ENCODE measurements at places on chromosomes 6 and 20.

DNA sequence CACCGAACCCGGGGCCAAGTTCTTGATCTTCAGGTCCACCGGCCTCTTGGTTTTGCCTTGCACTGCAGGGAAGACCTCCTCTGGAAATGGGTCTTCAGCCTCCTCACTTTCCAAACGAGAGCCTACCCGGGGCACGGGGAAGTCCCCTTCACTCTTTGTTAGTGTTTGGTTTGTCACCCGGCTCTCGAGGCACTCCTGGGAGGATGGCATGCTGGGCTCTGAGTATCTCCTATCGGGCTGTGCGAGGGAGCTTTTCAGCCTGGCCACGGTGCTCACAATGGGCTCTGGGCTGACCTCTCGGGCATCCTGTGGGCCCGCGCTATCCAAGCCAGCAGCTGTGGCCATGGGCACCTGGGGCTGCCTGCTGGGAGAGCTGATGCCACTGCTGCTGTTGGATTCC, 8.1 kb downstream of the TAGAP start:
- DNase-seq, result no peak

GRCh38 chr6:125067552-125067951, 86.0 kb upstream of the TPD52L1 start:
- no peak for DNase-seq

DNA sequence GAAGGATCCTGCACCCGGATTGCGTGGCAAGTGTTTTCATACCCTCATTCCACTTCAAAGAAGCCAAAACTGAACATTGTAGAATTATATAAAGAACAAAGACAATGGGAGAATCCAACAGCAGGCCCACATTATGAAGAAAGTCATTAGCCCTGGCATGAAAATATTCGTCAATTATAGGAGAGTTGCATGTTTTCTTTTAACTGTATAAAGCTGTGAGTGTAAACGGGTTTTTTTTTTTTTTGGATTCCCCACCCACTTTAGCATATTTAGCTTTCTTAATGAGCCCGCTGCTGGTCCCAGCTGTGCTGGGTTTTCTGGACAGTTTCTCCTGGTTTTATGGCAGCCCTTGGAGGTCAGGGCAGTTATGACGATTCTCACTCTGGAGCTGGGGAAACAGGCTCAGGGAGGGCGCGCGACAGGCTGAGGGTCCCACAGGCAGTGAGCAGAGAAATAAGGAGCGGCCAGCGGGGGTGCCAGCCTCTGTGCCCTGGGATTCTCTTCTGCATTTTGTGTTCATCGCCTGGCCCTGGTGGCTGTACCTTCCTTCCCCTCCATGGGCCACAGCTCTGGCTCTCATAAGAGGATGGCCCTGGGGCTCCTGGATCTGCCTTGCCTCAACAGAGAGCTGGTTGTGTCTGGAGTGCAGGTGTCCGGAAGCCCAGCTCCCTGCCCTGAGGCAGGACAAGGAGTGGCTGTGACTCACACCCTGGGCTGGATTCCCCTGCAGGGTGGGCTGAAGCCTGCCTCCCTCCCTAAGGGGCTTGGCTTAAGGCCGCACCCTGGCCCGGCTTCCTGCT, 24.1 kb upstream of the SULF2 start:
- no peak for DNase-seq

GRCh38 chr20:59643615-59644061, 39.3 kb downstream of the PHACTR3 start:
- DNase-seq, result no peak

DNA sequence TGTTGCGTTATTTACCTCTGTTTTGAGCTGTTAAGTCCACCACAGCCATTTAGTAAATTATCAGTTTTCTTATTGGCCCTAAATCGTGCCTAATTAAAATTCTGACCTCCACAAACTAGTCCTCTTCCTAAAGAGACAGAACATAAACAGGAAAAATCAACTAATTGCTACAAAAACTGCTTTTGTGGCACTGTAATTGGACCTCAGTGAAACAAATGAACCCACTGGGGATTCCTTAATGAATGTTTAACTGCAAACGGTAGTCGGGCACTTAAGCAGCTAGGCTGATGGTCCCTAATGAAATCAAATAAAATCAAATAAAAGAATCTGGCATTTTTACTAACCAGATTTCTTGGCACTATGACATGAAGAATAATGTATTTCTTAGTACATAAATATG, 513.4 kb upstream of the SLC35B3 start:
- DNase-seq, result no peak

DNA sequence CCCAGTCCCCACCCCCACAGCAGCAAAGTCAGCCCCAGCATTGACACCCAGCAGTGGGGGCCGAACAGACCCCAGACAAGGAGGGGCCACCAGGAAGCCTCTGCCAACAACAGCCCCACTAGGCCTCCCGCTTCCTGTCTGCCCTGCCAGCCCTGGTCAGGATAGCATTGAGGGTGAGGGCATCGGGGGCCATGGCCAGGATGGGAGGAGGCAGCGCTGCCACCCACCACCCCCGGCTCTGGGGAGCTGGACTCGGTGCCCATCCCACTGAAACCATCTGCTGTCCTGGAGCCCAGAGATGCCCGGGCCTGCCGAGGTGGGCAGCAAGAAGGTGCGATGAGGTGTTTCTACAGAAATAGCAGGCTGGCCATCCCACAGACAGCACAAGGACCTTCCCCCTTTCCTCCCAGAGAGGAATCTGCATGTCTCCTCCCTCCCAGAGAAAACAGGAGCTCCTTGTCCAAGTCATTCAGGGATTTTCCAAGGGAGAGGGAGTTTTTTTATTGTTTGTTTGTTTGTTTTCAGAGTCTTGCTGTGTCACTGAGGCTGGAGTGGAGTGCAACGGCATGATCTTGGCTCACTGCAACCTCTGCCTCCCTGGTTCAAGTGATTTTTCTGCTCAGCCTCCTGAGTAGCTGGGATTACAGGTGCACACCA, 62.1 kb upstream of the BHLHE23 start:
- DNase-seq, result no peak

DNA sequence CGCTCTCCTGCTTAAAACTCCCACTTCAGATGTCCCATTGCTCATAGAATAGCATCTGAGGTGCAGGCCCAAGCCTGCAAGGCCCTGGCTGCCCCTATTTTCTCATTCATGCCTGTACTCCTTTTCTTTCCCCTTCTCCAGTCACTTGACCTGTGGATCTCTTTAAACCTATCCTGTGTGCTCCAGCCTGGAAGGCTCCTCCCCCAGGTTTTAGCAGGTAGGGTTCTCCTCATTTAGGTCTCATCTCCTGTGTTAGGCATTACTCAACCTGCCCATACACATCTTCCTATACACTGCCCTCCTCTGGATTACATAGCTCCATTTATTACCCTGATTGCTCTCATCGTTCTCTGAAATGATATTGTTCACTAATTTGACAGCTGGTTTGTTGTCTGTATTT, 185.3 kb downstream of the BACH2 start:
- no peak for DNase-seq

DNA sequence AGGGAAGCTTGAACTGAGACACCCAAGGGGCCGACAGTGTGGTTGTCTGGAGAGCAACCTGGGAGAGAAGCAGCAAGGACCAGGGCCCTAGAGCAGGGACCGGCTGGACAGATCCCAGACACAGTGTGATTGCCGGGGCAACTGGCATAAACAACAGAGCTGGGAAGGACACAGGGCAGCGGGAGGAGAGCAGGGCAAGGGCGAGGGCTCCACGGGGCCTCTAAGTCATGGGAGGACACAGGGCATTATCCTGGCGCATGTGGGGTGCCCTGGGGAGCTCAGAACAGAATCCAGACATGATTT, 31.1 kb upstream of the CCR6 start:
- DNase-seq, result no peak

- peak; percentile 44 for DNase-seq
These were observed 17.3 kb upstream of the TENT5A start for GRCh38 chr6:81769824-81770223.

- peak; percentile 42 for DNase-seq
These were observed at the start of gene TFAP2A for GRCh38 chr6:10414756-10415616. TSS of gene TFAP2A (minus strand) at chr6:10415074. CDS start at chr6:10414991, 83 bp downstream.

DNA sequence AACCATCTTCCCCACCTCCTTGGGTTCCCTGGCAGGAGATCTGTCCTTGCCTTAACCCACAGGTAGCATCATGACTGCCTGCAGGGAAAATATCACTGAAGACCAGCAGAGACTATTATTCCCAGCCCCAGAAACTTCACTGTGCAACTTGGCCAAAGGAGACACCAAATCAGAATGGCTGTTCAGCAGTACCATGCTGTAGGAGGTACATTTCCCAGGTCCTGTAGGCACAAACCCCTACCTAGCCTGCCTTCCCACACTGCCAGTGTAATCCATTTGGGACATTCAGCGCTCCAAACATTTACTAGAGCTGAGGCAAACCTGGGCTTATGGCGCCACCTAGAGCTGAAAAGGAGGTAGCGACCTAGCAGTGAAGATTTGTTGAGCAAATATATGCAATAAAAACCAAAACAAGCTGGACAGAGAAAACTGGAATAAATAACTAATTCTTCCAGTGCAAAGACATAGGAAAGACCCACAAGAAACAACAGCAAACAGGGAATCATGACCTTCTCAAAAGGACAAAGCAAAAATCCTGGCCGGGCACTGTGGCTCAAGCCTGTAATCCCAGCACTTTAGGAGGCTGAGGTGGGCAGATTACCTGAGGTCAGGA, 60.3 kb downstream of the VTA1 start:
- peak; percentile 60 for DNase-seq

DNA sequence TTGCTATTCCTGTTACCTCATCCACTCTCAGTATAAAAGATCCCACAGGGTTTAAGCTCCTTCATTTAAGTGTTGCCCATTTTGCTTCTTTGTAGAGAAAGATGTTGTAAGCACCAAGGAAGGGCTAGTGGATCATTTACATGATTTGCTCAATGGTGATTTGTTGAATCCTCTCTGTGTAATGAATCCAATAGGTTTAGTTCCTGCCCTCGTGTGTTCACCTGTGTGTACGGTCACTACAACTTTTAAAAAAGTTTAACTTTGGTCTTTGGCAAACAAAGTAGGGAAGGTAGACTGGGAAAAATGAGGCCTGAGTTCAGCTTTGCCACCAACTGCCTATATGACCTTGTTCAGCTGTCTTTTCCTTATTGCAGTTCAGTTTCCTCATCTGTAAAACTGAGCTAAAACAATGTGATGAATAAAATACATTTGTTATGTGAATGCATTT, 51.5 kb downstream of the DHX35 start:
- DNase-seq, result no peak

GRCh38 chr6:148989585-148989984, 242.8 kb downstream of the UST start:
- no peak for DNase-seq

DNA sequence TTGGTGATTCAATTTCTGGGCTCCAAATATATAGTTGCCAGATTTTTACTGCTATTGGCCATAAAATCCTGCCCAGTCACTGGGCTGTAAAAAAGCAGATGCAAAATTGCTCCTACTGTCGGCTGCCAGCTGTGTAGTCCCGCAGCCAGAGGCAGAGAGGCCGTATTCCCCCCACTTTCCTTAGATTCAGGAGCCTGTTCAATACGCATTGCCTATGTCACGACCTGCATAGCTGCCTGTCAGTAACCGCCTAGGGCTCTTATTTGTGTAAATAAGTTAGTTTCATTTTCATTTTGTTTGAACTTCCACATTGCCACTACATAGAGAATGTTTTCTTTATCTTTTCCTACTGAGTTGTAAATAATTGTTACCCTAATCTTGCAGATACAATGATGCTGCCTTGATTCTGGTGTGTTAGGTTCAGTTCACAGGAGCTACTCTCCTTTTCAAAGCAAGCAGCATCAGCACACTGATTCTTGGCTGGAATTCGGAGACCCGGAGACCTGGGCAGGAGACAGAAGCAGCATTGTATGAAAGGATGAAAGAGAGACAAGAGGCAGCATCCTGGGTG, 46.0 kb upstream of the UST start:
- peak; percentile 55 for DNase-seq

GRCh38 chr20:59175861-59176260, 12.2 kb downstream of the ZNF831 start:
- DNase-seq, result no peak

GRCh38 chr6:14658030-14658429, 540.5 kb downstream of the CD83 start:
- no peak for DNase-seq

DNA sequence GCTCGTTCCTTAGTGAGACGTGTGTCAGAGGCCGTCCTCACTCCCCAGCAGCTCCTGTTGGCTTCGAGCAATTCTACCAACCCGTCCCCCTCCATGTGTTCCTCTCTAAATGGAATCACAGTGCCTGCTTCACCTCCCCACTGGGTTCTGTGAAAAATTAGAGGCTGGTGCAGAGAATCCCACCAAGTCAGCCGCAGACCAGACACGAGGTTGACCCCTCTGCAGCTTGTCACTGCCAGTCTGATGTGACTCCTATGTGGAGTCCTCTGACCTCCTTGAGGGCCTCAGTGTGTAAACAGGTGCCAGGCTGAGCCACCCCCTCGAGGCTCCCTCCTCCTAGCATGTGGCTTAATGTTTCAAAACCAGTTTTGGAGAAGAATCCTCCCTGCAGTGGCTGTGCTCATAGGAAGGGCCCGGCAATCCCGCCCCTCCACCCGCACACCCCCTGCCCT, 12.6 kb upstream of the IRF4 start:
- no peak for DNase-seq

DNA sequence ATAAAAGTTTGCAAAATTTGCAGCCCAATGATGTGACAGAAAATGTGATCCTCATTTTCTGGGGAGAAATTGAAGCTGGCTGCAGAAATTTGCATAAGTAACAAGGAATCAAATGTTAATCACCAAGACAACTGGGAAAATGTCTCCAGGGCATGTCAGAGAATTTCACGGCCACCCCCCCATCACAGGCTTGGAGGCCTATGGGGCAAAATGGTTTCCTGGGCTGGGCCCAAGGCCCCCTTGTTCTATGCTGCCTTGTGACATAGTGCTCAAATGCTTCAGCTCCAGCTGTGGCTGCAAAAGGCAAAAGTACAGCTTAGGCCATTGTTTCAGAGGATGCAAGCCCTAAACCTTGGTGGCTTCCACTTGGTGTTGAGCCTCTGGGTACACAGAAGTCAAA, 1202.6 kb downstream of the EPHA7 start:
- no peak for DNase-seq

DNA sequence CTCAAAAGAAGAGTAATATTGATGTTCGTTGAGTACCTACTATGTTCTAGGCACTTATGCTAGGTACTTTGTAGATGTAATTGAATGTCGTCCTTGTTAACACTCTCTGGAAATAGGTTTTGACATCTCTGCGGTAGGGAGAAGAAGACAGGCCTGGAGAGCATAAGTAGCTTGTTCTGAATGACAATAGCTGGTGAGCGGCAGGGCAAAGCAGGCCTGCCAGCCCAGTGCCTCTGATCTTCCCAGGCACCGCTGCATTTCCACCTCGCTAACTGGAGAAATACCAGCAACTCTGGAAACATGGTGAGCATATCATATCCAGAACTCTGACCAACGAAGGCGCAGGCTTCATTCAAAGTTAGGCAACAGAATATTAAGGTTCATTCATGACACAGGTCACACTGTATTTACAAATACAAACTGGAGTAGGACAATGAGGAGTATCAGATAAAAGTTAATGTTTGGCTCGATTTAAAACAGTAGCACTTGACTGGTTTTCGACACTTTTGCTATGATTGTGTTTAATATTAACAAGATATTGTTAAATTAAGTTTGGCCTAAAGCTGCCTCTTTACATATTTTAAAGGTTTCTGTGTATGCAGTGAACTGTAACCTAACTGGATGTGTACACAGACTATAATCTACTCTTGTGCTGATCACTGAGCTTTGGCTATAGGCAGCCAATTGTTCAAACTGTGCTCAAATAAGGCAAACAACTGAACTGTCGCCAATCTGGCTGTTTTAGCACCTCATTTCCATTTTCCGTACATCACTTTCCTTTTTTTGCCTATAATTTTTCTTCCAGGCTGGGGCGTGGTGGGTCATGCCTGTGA, 54.1 kb downstream of the PPP1R3G start:
- no peak for DNase-seq

- no peak for DNase-seq
These were observed 45.1 kb upstream of the FRMD1 start for GRCh38 chr6:168124158-168124557.

GRCh38 chr20:61120595-61121515, 131.2 kb upstream of the CDH4 start:
- DNase-seq, result peak; percentile 77
